CD14-positive monocyte (primary cell): ENCODE measurements at places on chromosomes 12 and 14. TPM values are rescaled to one million over a fixed set of nuclear protein-coding genes. Genes with fewer than 3 reads are reported as not detected.
A peak's percentile ranks its signal among the peaks of the same experiment; 100 is the strongest.

PMEL gene
- polyA plus RNA-seq = 0.19 and 0.37 TPM in 2 replicates

TBX5 gene
- not detected in 2 replicates for polyA plus RNA-seq

TBX3 gene
- not detected in 2 replicates for polyA plus RNA-seq

BICDL1 gene
- 0.05 and 0.13 TPM in 2 replicates for polyA plus RNA-seq

CEP170B gene
- polyA plus RNA-seq = 0.06 and 0.09 TPM in 2 replicates

RERGL gene
- polyA plus RNA-seq = not detected

DNA sequence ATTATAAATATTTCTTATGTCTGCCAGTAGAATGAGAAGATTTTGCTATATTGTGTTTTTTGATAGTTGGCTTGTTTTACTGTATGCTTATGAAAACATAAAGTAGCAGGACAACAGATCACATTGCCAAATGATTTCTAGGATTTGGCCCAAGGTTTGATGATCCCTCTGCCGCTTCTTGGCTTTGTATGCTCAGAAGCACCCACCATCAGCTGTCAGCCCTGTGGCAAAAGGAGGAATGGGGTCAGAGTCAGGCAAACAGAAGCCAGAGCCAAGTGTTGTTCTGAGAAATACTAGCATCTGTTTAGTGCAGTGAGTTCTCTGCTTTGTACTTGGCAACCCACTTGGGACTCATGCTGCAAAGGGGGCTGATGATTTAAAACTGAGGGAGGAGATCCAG is 152.2 kb downstream of the PDE3A start:
- DNase-seq = no peak

- DNase-seq = no peak
Observed at GRCh38 chr14:37643701-37644100, 48.3 kb downstream of the TTC6 start.

GRCh38 chr12:132558042-132558856 is 52.1 kb downstream of the LRCOL1 start:
- DNase-seq = no peak

DNA sequence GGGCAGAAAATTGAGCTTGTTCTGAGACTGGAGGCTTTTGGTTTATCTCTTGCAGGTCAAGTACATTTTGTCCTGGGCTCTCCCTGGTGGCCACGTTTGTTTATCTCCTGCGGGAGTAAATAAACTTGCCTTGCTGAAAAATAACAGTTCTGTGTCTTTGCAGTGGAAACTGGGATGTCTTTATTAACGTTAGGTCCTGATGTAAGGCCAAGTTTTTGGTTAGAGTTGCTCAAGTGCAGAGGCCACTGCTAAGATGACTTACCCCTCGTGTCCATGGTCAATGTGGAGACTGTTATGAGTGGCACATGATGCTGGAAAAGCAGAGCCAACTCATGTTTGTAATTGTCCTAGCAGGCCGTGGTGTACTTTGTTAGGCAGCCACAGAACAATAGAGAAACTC is 3.8 kb downstream of the PTPN11 start:
- DNase-seq = no peak

DNA sequence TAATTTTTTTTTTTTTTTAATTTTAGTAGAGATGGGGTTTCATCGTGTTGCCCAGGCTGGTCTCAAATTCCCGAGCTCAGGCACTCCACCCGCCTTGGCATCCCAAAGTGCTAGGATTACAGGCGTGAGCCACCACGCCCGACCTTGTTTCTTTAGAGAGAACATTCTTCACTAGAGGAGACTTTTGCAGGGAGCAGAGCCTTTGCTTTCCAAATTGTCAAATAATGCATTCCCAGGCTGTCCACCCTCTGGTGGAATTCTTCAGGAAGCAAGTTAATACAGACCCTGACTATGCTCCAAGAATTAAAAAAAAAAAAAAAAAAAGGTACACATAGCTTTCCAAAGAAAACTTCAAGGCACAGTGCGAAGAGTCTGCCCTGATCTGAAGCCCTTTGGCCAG is 6.8 kb downstream of the ALDH1L2 start:
- DNase-seq = no peak

DNA sequence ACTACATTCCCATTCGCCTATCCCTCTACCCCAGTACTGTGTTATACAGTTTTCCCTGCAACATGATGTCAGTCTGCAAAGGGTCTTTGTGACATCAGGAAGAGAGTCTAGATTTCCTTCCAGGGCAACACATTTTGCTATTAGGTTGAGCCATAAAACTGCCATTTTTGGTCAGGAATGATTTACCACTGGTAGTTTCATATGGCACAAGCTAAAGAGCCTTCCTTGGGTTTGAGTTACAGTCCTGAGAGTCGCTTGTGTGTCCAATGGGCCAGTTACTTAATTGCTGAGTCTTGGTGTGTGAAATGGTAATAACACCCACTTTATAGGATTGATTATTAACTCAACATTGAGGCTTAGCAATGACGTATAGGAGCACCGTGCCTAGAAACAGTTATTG is 22.6 kb upstream of the AMIGO2 start:
- no peak for DNase-seq

GRCh38 chr14:22824711-22825359 is 4.9 kb upstream of the MRPL52 start:
- peak; percentile 51 for DNase-seq

- DNase-seq = no peak
Observed at GRCh38 chr12:80702889-80703805, 4.3 kb upstream of the MYF6 start.

GRCh38 chr12:46874642-46875041 is 48.8 kb upstream of the SLC38A4 start:
- DNase-seq = no peak

- no peak for DNase-seq
Observed at GRCh38 chr14:58832095-58832521, 194.3 kb downstream of the DACT1 start.
